ENCODE measurements at places on chromosomes 12 and 14.

GRCh38 chr12:13241833-13242488 lies 45.4 kb downstream of the EMP1 start:
- DNase-seq, result no peak
- no peaks in the 10 kb centered on the region for H3K27me3 ChIP-seq
- H3K36me3 ChIP-seq, result no peaks in the 10 kb centered on the region
- H3K4me1 ChIP-seq, result no peaks in the 10 kb centered on the region

DNA sequence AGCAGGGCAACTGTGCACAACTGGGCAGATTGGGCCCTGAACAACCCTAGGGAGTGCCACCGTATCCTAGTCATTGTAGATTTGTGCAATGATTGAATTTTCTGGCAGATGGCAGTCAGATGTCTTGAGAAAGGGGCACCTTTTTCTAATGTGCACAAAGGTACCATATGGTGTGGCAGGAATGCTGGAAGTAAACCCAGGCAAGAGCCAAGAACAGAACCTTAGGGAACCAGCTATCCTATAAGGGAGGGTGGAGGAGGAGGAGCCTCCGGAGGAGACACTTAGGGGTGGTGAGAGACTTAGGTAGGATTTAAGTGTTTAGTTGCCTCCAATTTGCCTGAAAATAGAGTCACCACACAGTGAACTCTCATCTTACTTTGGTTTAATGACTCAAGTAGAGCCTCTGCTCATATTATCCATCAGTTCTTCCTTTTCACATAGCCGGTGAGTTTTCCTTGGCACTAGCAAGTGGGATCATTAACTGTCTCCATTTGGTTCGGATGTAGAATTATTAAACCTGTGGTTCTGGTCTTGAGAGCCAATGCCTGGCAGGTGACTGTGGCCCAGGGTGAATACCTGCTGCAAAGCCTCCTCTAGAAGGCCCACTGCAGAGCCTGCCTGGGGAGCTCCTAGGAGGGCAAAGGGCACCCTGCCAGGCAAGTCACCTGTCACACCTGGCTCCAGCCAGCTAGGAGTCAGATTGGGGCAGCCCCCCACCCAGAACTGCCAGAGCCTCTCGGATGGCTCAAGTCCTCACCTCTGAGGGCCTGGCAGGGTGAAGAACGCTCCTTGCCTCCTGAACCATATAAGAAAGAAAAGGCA lies 184.4 kb upstream of the HIF1A start:
- H3K4me1 ChIP-seq, result peaks cover 3% of the 10 kb centered on the region
- H3K4me3 ChIP-seq, result no peak overlapping the region
- no peak for DNase-seq
- no peak overlapping the region for H3K27ac ChIP-seq
- H3K36me3 ChIP-seq, result no peaks in the 10 kb centered on the region
- no peaks in the 10 kb centered on the region for H3K27me3 ChIP-seq

GRCh38 chr12:31631023-31631724 lies 28.3 kb upstream of the ETFBKMT start:
- H3K4me3 ChIP-seq, result no peak overlapping the region
- H3K4me1 ChIP-seq, result no peaks in the 10 kb centered on the region
- H3K27me3 ChIP-seq, result no peaks in the 10 kb centered on the region
- H3K36me3 ChIP-seq, result no peaks in the 10 kb centered on the region

DNA sequence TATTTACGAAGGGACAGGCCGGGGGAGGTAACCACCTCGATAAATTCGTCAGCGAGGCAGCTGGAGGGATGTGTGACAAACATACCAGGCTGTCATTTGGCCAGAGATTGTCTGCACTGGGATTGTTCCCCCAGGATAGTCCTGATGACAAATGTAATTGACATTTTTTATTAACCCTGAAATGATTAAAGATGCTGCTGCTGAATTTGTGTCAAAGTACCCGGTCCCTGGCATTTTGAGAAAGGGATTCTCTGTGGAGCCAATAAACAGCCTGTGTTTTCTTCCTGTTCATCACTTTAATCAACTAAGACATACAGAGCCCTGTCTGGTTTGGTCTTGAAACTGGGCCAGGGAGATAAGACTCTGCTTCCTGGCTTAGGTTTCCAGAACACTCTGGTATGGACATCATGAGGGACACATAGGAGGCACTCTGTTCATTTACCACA lies 117.6 kb downstream of the SLC25A47 start:
- no peaks in the 10 kb centered on the region for H3K27me3 ChIP-seq
- DNase-seq, result no peak
- H3K36me3 ChIP-seq, result no peaks in the 10 kb centered on the region
- 0 out of 2 replicates have a peak, but pooled peaks cover 3% of the 10 kb centered on the region for H3K4me1 ChIP-seq

DNA sequence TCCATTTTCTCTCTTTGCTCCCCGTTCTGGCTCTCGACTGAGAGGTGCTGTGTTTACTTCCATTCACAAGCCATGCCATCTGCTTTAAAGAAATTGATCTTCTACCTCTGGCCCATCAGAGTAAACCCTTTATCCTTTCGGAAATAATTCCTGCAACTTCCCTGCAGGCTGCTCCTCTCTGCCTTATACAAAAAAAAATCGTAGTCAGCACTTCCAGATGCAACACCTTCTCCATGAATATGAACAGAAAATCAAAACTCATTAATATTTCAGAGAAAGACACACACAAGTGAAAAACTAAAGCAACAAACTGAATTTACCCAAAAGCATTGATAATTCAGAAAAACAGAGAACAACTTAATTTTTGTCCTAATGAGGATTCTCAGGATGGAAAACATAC lies 127.6 kb upstream of the FSCB start:
- H3K27ac ChIP-seq, result no peak overlapping the region
- no peak overlapping the region for H3K4me3 ChIP-seq
- no peaks in the 10 kb centered on the region for H3K4me1 ChIP-seq
- no peaks in the 10 kb centered on the region for H3K27me3 ChIP-seq
- DNase-seq, result no peak

- 0 out of 2 replicates have a peak, but pooled peaks cover 1% of the 10 kb centered on the region for H3K4me1 ChIP-seq
- no peaks in the 10 kb centered on the region for H3K36me3 ChIP-seq
- no peak for DNase-seq
- H3K4me3 ChIP-seq, result no peak overlapping the region
- H3K27me3 ChIP-seq, result no peaks in the 10 kb centered on the region
- H3K27ac ChIP-seq, result no peak overlapping the region
Measured at GRCh38 chr14:52961060-52961639, 10.3 kb upstream of the FERMT2 start.

DNA sequence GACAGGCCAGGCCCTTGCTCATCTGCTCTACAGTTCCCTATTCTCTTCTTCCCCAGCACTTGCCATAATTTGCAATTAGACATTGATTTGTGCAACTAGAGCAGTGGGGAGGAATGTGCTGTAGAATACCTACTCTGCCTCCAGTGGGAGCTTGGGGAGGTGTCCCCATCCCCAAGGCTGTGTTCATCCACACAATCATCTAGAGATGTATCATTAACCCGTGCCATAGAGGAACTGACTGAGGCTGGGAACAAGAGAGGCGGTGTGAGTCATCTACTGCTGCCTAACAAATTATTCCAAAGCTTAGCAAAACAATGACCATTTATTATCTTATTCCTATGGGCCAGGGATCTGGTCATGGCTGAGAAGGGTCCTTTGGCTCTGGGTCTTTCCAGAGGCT lies 5.1 kb upstream of the OTUB2 start:
- H3K4me3 ChIP-seq, result no peak overlapping the region
- no peaks in the 10 kb centered on the region for H3K27me3 ChIP-seq

DNA sequence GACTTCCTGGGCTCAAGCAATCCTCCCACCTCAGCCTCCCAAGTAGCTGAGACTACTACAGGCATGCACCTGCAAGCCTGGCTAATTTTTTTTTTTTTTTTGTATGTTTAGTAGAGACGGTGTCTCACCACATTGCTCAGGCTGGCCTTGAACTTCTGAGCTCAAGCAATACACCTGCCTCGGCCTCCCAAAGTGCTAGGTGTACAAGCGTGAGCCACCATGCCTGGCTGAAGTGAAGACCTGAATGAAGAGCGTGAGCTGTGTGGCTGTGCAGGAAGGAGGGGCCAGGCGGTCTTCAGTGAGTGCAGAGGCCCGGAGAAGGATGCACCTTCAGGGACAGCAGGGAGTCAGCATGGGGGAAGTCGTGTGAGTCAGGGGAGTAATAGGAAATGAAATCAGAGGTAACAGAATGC lies 14.9 kb upstream of the NFKBIA start:
- no peak for DNase-seq
- no peaks in the 10 kb centered on the region for H3K36me3 ChIP-seq
- no peak overlapping the region for H3K27ac ChIP-seq
- H3K27me3 ChIP-seq, result no peaks in the 10 kb centered on the region
- H3K4me1 ChIP-seq, result no peaks in the 10 kb centered on the region
- H3K4me3 ChIP-seq, result no peak overlapping the region

- no peak overlapping the region for H3K27ac ChIP-seq
- no peaks in the 10 kb centered on the region for H3K27me3 ChIP-seq
- DNase-seq, result no peak
- no peaks in the 10 kb centered on the region for H3K36me3 ChIP-seq
- no peak overlapping the region for H3K4me3 ChIP-seq
Measured at GRCh38 chr14:22384167-22384549, 204.9 kb downstream of the DAD1 start.

GRCh38 chr12:92860521-92860920 lies 68.6 kb downstream of the EEA1 start:
- H3K27me3 ChIP-seq, result no peaks in the 10 kb centered on the region
- no peak overlapping the region for H3K4me3 ChIP-seq
- no peak overlapping the region for H3K27ac ChIP-seq
- no peaks in the 10 kb centered on the region for H3K36me3 ChIP-seq

DNA sequence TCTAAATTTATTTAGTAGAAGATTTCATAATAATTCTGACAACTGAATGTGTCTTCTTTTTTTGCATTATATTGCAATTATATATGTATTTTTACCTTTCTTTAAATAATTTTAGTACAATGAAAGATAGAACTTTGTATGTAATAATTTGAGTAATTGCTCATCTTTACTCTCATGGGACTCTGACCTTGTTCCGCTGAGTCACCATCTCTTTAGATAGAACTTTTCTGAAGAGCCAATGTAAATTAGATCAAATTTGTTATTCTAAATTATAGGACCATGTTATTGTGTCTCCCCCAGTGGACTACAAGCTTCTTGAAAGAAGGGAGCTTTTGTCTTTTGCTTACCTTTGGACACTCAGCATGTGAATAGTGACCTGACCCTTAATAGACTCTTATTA lies 96.1 kb downstream of the TRHDE start:
- H3K4me3 ChIP-seq, result no peak overlapping the region
- no peaks in the 10 kb centered on the region for H3K4me1 ChIP-seq

DNA sequence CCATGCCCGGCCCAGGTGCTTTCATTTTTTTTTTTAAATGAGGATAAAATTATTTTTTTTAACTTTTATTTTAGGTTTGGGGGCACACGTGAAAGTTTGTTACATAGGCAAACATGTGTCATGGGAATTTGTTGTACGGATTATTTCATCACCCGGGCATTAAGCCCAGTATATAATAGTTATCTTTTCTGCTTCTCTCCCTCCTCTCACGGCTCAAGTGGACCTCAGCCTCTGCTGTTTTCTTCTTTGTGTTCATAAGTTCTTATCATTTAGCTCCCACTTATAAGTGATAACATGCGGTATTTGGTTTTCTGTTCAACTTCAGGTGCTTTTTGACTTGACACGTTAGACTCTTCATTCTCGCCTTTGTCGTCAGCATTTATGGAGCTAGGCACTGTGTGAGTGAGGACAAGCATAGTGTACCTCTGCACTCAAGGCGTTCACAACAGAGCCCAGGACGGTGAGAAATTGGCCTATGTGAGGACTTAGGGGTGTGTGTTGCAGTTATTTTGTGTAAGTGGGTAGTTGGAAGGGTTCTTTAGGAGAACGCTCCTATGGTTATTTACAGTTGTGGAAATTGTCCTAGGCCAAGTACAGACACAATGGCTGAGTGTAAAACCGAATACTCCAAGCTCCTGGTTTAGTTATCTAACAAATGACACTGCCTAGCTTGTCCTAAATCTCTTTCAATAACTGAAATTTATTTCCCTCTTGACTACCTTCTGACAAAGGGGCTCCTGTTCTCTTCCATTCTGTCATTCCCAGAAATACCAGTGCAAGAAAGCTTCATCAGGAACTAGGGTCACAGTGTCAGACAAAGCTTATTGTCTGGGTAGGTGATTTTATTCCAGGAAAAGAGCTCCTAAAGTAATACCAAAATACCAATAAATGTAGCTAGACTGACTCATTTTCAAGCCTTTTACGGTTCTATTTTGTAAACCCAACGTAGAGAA lies 200.5 kb upstream of the PRICKLE1 start:
- H3K27ac ChIP-seq, result no peak overlapping the region
- H3K36me3 ChIP-seq, result no peaks in the 10 kb centered on the region
- H3K4me3 ChIP-seq, result no peak overlapping the region
- H3K4me1 ChIP-seq, result no peaks in the 10 kb centered on the region

DNA sequence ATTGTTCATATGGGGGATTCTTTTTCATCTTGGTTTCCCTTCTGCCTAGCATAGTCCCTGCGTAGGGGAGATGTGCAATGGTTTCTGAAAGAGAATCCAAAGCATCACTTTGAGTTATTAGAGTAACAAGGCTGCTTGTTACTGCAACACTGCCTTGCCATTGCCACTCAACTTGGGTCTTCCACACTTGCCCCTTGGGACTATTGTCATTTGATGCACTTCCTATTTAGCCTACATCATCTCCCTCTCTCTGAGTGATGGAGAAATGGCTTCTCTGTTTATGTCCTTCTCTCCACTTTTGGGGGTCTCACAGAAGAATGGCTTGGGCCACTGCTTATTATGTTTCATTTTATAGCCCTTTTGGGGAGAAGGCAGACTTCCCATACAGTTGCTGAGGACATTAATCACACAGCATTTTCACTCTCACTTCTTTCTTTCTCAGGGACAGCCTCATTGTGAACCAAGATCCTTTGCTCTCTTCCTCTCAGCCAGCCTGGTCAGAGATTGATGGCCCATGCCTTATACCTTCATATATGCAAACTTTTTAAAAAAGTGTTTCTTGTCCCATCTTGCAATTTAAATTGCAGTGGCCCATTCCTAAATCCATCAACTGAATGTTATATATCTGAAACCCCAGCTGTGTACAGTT lies 50.8 kb upstream of the POC1B start:
- no peak overlapping the region for H3K4me3 ChIP-seq
- H3K36me3 ChIP-seq, result no peaks in the 10 kb centered on the region

GRCh38 chr12:50162230-50162629 lies 4.9 kb downstream of the CERS5 start:
- no peaks in the 10 kb centered on the region for H3K4me1 ChIP-seq
- H3K36me3 ChIP-seq, result no peaks in the 10 kb centered on the region
- no peak overlapping the region for H3K27ac ChIP-seq
- DNase-seq, result no peak
- no peaks in the 10 kb centered on the region for H3K27me3 ChIP-seq

DNA sequence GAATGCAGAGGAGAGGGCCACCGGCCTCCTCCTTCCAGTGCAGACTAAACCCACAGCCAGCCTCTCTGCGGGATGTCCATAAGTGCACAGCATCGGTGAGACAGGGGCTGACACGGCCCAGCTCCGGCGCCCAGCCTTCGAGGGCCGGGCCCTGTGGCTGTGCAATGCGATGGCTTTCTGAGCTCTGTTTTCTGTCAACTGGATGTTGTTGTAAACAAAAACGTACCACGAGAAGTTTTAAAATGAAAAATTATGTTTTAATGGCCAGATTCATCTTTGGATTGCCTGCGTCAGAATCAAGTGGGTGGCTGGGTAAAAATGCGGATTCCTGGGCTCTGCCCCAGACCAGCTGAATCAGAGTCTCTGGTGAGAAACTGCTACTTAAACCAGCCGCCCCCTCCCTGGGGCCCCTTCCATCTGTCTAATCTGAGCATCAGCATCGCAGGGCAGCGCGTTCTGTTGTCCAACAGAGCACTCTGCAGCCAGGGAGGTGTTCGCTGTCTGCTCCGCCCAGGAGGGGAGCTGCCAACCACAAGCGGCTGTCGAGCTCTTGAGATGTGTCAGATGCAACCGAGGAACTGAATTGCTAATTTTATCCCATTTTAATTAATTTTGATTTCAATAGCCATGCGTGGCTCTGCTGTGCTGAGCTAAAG lies 133.4 kb downstream of the RFLNA start:
- peaks cover 15% of the 10 kb centered on the region for H3K36me3 ChIP-seq
- peaks cover under 1% of the 10 kb centered on the region for H3K4me1 ChIP-seq
- H3K27ac ChIP-seq, result no peak overlapping the region
- H3K27me3 ChIP-seq, result no peaks in the 10 kb centered on the region
- DNase-seq, result no peak

All from iPS DF 6.9 (cell line).